ENCODE measurements at places on chromosomes 2 and 18.

DNA sequence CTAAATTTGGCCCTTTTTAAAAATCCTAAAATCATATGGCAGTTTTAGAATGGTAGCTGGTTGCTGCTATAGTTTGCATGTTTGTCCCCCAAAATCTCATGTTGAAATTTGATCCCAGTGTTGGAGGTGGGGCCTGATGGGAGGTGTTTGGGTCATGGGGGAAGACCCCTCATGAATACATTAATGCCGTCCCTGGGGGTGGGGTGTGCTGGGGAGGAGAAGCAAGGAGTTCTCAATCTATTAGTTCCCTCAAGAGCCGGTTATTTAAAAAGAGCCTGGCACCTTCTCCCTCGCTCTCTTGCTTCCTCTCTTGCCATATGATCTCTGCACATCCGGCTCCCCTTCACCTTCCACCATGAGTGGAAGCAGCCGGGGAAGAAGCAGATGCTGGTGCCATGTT, 20.8 kb downstream of the GPATCH11 start:
- DNase-seq, result no peak

DNA sequence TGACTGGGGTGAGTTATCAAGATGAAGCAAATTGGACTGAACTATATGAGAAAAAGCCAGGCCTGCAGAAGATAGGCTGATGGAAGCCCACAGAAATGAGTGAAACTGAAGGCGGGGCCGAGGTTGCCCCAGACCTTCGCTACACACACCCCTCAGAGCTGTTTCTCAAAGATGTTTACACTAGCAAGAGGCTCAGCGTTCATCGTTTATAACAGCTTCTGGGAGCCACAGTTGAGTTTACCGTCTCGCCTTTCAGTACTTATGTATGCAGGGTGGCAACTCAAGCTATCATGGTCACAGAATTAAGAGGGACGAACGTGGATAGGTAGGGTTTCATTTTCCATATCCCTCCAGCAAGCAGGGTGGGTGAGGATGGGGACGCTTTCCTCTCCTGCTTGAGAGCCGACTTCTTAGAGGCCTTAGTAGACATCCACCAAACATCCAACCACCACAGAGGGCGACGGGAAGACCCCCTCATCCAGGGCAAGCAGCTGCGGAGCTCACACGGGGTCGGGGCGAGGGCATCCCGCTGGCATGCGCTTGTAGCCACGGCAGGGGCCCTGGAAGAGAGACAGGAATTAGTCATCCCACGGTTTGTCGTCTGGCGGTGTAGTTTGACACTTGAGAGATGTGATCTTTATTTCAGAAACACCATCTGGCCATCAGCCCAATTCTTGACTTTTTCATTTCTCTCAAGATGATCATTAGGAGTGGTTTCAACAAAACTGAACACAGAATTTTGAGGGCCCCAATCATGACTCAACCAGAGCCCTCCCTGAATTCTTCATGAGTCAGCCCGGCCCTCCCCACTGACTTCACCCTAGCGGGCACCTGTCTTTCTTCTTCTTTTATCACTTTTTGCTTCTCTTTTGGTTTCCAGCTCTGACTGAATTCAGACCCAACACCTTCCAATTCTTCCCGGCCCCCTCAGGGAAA, 109.1 kb upstream of the CTDP1 start:
- DNase-seq, result peak; percentile 60

- DNase-seq, result peak; percentile 42
These were observed 641 bp downstream of the MAPRE3 start for GRCh38 chr2:26970928-26971627.

- DNase-seq, result no peak
These were observed 80.9 kb downstream of the CABYR start for GRCh38 chr18:24219561-24220317.

- DNase-seq, result no peak
These were observed 16.4 kb upstream of the NFU1 start for GRCh38 chr2:69453475-69454129.

DNA sequence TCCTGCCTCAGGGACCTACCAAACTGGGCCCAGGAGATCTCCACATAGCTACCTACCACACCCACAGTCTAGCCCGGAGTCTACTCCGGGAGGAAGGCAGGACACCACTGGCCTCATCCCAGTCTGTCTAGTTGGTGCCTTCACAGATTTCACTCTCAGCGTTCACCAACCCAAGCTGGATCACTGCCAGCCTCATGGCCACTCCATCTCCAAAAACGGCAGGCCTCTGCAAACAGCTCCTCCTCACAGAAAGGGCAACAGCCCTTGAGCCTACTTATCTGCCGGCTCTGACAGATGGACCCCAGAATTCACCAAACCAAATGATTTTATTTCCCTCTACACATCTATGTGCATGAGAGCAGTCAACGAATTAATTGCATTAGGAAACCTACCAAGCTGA, 61.3 kb downstream of the NCKAP5 start:
- peak; percentile 49 for DNase-seq

DNA sequence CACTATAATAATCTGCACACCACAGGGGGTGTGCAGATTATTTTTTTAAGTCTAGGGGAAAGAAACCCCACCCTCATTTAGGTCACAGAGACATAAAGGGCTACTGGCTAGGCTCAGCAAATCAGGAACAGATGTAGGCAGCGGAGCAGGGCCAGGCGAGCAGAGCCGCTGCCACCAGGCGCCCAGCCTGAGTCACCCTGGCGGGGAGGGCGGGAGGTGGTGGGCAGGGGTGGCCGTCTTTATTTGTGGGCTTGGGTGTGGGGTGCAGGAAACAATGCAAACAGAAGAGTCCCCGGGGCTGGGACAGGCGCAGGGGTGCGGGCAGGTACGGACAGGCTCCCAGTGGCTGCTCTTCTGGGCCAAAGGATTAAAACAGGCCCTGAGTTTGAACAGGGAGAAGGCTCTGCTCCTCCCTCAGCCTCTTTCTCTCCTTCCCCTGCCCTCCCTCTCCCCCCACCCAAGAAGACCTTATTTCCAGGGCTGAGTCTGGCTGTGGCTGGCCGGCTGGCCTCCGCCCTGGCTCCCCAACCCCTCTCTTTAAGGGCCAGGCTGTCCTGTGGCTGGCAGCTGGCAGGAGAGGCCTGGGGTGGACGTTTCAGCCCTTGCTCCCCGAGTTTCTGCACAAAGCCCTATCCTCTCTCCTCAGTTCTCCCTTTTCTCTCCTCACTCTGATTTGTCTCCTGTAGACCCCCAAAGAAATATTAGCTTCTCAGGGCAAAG, 142.9 kb upstream of the SMAD2 start:
- peak; percentile 77 for DNase-seq

DNA sequence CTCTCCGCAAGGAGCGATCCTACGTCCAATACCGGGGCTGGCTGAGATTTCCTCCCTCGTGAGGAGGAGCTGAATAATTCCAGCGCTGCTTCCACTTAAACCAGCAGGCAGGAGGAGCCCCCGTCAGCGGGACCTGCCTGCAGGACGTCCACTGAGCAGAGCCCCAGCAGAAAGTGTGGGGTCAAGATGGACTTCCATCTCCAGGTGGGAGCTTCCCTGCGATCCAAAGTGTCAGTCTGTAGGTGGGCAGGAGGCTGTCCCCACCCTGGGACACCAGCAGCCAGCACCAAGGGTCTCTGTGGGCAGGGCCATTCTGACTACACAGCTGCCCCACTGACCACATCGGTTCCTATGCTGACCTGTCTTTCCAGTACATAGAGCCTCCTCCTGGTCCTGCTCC, 462 bp upstream of the OTOS start:
- no peak for DNase-seq

GRCh38 chr2:161122772-161123530, 37.3 kb upstream of the TANK start:
- DNase-seq, result peak; percentile 91

GRCh38 chr2:142974288-142975024, 97.0 kb downstream of the KYNU start:
- DNase-seq, result peak; percentile 89

- no peak for DNase-seq
These were observed 171.2 kb downstream of the RTP5 start for GRCh38 chr2:242040681-242041080.

GRCh38 chr2:238498188-238498587, 71.5 kb downstream of the ASB1 start:
- no peak for DNase-seq

DNA sequence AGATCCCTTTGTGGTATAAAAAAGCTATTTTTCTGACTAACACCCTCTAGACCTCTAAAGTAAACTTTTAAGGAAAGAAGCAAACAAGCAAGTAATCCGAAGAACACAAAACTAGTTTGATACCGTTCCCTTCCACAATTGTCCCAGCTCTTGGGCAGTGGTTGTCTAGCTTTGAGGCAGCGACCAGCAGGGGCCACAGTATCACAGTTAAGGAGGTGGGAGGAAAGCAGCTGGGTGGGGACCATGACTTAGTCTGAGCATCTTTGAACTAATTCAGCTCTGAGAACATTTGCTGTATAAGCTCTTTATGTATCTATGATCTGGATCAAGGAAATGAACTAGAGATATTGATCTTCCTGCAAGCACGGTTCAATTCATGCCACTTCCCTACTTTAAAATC, 51.0 kb downstream of the SF3B1 start:
- DNase-seq, result no peak

- peak; percentile 8 for DNase-seq
These were observed 257.5 kb downstream of the SETBP1 start for GRCh38 chr18:44937960-44938719.

DNA sequence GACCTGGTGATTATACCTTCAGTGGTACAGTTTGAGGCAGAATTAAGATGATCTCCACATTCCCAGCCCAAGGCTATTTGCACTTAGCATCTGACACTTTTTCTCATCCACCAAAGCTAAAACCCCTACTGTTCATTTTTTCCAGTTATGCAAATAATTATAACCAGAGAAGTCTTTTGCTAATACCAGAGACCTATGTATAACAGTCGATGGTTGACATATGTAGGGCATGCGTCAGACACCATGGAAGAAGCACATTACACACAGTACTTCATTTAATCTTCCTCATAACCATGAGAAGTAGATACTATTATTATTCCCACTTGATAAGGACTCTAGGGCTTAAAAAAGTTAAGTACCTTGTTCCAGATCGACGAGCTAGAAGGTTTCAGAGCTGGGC, 36.5 kb downstream of the AP1S3 start:
- no peak for DNase-seq

- DNase-seq, result no peak
These were observed 33.9 kb upstream of the ATIC start for GRCh38 chr2:215277944-215278343.

GRCh38 chr2:126999106-126999756, 100.5 kb downstream of the TEX51 start:
- no peak for DNase-seq

DNA sequence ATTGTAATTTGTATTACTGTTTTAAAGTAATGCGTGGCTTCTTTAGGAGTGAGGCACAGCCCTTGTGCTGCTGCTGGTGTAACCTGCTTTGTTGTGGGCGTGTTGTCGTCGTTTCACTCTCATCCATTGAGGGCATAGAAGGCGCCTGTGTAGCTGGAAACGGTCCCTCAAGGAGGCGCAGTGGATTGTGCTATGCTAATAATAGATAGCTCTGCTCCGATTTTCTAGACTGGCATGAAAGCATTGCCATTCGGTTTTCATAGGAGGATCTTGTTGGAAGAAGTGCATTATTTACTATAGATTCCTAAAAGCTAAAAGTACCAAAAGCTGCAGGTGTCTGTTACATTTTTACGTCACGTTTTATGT, 17.9 kb downstream of the RAB12 start:
- DNase-seq, result peak; percentile 11

DNA sequence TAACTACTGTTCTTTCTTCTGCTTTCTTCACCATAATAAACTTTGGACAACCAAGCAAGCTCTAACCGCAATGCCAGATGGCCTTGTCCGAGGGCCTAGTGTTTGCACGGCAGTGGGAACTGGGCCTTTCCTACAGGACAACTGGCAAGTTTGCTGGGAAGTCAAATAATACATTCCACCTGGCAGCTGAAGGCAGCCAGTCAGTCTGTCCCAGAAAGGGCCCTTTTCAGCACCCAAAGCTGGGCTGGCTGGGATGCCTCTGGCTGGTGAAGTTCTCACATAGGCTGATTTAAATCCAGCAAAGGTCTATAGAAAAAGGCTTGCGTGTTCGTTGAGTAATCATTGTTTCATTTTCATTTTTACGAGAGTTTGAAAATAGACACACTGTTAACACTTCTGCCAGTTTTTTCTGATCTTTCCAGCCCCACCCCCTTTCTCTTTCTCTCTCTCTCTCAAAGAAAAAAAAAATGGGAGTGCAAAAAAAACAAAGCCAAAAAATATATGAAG, 110.0 kb upstream of the EPAS1 start:
- no peak for DNase-seq

- DNase-seq, result no peak
These were observed 325.3 kb upstream of the SMIM21 start for GRCh38 chr18:75752740-75753263.

- DNase-seq, result peak; percentile 57
These were observed 29.7 kb downstream of the CCDC141 start for GRCh38 chr2:179020156-179020750.

GRCh38 chr2:172095905-172096625, 6.6 kb downstream of the DLX2 start:
- no peak for DNase-seq

DNA sequence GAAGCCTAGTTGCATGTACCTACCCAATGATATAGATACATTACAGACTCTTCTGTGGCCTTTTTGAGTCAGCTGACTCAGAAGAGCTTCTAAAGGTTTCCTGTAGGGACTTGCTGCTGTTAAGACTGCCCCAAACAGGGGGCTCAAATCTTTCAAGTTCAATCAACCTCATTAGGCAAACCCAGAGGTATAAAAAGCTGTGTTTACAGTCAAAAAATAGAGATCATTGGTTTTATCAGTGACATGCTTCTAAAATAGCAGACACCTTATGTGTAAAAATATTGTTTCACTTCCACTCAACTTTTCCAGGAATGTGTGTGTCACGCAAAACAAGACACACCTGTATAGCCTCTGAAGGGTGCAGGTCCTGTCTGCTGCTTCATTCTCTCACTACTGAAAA, 624.3 kb upstream of the FANCL start:
- DNase-seq, result no peak

DNA sequence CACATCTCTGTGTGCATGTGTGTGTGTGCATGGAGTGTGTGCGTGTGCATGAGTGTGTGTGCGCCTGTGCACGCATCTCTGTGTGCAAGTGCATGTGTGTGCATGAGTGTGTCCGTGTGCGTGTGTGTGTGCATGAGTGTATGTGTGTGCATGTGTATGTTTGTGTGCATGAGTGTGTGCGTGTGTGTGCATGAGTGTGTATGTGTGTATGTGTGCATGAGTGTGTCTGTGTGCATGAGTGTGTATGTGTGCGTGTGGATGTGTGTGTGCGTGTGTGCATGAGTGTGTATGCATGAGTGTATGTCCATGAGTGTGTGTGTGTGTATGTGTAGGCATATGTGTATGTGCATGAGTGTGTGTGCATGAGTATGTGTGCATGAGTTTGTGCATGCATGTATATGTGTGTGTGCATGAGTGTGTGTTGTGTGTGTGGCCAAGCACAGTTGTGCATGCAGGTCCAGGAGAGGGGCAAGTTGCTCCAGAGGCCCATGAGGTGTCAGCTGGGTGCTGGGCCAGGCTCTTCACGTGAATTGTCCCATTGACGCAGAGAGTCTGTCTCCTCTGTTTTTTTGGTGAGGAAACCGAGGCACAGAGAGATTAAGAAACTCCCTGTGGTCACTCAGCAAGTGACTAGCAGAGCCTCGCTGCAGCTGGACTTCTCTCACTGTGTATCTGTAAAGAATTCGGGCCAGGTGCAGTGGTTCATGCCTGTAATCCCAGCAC, 75.5 kb downstream of the ASB1 start:
- DNase-seq, result no peak

- no peak for DNase-seq
These were observed 35.6 kb upstream of the ACVR1 start for GRCh38 chr2:157911750-157912149.

GRCh38 chr2:238569507-238570195, 142.9 kb downstream of the ASB1 start:
- no peak for DNase-seq

- no peak for DNase-seq
These were observed 342.4 kb upstream of the ETAA1 start for GRCh38 chr2:67054728-67055127.

All from epithelial cell of esophagus (primary cell).